ENCODE measurements at places on chromosomes 5 and 9.

DNA sequence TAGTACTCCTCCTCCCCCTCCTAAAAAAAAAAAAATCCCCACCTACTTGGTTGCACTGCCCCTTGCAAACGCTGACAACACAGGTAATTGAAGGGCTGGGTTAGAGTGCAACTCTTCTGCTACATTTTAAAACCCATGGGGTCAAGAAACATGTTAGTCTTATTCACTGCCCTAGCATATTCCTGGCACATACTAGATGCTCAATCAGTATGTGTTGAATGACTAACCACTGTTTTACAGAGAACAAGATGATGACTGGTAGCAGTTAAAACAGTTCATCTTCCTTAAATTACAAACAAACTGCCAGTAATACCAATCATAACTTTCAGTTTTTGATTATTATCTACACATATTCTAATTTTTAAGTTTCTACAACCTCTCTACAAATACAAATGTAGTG, 124.4 kb downstream of the NFIB start:
- no peak for DNase-seq

DNA sequence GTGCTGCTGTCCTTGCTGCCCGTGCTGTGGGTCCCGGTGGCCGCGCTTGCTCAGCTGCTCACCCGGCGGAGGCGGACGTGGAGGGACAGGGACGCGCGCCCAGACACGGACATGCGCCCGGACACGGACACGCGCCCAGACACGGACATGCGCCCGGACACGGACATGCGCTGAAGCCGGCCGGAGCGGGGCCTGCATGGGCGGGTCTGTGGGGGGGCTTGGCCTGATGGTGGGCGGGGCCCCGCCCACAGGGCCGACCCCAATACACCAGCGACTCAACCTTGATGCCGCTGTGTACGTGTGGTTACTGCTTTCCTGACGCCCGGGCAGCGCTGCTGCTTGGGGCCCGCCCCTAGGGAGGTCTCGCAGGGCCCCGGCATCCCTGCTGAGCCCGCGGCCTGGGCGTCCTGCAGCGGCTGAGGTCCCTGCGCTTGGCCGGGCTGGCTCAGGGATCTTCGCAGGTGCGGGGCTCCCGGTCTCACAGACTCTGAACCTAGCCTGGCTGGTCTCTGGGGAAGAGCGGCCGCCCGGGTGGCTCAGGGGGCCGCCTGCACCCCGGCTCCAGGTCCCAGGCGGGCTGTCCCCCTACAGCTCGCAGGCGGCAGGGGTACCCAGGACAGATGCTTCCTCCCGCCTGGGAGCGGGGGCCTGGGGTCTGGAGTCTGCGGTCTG, 20.9 kb downstream of the SLC6A18 start:
- no peak for DNase-seq

- DNase-seq = no peak
Observed at GRCh38 chr5:11822598-11822997, 81.6 kb downstream of the CTNND2 start.

DNA sequence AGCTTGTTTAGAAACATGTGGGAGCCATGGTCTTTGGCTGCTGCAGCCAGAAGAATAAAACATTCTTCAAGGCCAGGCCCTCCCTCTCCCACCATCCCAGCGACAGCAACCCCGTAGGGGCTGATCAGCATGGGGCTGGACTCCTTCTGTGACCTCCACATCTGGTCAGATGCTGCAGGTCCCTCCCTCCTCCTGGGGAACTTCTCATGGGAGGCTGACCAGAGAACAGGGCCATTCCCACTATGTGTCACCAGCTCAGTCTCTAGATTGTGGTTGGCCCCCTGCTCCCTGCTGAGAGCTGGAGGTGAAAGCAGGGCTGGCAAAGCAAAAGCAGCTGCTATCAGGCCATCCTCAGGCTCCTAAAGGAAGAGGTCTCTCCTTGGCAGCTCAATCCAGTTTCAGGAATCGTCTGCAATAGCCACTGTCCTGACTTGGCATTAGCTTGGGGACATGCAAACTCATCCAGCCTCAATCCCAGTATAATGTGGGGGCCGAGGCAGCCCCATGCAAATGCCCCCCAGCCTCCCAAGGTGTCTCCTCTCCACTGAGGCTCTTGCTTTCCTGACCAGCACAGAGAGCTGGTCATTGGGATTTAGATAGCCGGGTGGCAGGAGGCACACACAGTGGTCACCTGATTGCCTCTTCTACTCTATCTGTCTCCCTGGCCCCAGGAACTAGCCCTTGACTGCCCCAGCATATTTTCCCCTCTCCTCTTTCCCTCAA, 81.5 kb downstream of the NRG2 start:
- no peak for DNase-seq

DNA sequence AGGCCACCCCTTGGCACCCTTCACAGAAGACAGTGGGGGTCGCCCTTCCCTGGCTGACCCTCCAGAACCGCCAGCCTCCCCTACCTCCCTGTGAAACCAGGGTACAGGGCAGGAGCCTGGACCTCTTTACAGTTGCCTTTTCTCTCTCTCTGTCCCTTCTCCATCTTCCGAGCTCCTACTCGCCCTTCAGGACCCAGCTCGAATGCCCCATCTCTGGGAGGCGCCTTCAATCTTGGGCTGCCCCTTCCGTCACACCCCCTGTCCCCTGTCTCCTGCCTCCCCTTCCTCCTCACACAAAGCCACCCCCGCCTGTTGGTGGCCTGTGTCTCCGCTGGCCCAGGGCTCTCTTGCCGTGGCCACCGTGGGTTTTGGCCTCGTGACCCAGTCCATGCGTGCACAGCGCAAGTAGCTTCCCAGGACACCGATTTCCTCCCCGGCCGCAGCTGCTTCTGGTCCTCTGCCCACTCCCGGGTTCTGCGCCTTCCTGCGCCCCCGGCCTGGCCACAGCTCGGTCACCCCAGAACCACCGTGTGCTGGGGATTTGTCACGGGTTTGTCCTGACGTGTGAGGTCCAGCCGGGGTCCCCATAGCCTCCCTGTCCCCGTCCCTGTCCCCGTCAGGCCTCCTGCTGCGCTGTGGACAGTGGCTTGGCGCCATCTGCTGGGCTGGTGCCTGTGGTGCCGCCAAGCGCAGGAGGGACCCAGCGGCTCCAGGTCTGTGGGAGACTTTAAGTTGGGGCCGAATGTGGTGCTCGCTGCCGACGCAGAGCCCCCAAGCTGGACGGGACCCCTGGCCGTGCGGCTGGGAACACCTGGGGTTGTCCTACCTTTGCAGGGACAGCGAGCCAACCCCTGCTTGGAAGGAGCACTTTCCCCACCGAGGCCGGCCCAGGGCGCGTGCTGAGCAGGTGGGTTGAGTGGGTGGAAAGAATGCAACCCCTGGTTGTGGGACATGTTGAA, 4.0 kb upstream of the TMEM250 start:
- no peak for DNase-seq
